ENCODE measurements at places on chromosomes 6 and 20.

- no peak for DNase-seq
Measured at GRCh38 chr6:85449388-85449817, 480 bp upstream of the NT5E start.

DNA sequence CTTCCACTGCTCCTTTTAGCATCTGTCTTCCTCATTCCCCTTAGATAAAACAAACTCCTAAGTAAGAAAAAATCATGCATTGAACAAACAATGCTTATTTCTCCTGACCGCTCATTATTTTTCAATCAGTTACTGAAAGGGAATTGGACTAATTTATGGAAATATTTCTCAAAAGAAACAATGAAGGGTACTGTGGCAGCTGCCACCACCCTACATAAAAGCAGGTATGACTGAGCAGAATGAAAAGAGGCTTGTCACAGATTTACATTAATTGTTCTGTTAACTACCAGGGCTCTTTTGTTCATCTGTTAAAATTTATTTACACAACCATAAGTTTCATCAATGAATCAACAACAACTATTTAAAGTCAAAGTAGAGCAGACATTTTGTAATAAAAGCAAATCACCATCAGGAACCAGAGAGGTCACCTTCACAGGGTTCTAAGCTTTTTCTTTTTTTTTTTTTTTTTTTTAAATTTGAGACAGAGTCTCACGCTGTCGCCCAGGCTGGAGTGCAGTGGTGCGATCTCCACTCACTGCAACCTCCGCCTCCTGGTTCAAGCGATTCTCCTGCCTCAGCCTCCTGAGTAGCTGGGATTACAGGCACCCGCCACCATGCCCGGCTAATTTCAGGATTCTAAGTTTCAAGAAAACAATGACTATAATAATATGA lies 204.0 kb downstream of the PTPRK start:
- DNase-seq = no peak

- DNase-seq = no peak
Measured at GRCh38 chr6:128597004-128597403, 76.6 kb upstream of the PTPRK start.

- no peak for DNase-seq
Measured at GRCh38 chr6:3788408-3789017, 37.0 kb upstream of the PXDC1 start.

DNA sequence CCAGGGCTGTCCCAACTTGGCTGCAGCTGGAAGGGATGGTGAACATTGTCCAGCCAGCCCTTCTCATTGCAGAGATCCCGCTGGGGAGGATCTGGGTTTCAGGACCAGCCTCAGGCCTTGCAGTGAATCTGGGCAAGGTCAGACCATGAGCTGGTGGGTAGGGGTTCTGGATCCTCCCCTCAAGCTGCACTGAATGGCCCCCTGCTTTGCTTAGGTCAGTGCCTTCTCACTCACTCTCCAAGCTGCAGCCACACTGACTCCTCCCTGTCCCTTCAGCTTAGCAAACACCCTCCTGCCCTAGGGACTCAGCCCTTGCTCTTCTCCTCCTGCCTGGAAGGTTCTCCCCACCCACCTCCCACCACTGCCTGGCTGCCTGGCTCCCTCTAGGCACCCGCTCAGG lies 95.3 kb upstream of the KCNG1 start:
- DNase-seq = no peak

DNA sequence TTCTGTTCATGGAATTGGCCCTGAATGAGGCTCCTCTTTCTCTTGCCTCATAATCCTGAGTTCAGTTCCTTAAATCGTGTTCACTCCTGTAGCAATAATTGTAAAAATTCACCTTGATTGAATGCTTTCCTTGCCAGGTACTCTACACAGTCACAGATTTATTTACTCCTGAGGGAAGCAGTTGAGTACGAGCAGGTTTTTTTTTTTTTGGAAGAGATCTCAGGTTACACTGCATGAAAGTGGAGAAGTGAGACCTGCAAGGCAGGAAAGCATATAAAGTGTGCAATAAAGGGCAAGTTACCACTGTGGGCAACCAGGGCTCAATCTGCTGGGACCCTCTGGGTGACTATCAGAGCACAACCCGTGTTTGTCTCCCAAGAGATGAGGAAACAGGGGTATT lies 93.0 kb upstream of the DOK5 start:
- no peak for DNase-seq

GRCh38 chr20:57272883-57273535 lies 6.6 kb upstream of the BMP7 start:
- no peak for DNase-seq

- DNase-seq = no peak
Measured at GRCh38 chr6:10552270-10552810, 31.2 kb downstream of the GCNT2 start.

GRCh38 chr6:165959627-165960026 lies 208.0 kb downstream of the TBXT start:
- DNase-seq = no peak

DNA sequence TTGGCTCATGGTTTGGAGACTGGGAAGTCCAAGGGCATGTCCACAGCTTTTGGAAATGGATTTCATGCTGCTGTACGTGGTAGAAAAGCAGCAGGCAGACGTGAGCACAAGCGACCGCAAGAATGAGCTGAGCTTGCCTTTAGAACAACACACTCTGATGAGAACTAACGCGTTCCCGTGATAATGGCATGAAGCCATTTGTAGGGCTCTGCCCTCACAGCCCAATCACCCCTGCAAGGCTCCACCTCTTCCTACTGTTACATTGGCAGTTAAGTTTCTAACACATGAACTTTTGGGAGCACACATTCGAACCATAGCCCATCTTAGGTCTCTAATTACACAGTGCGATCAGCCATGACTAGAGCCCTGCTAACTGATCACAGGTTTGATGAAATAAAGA lies 107.5 kb upstream of the TMEM170B start:
- DNase-seq = no peak

GRCh38 chr20:59829054-59829785 lies 104.2 kb downstream of the SYCP2 start:
- no peak for DNase-seq

DNA sequence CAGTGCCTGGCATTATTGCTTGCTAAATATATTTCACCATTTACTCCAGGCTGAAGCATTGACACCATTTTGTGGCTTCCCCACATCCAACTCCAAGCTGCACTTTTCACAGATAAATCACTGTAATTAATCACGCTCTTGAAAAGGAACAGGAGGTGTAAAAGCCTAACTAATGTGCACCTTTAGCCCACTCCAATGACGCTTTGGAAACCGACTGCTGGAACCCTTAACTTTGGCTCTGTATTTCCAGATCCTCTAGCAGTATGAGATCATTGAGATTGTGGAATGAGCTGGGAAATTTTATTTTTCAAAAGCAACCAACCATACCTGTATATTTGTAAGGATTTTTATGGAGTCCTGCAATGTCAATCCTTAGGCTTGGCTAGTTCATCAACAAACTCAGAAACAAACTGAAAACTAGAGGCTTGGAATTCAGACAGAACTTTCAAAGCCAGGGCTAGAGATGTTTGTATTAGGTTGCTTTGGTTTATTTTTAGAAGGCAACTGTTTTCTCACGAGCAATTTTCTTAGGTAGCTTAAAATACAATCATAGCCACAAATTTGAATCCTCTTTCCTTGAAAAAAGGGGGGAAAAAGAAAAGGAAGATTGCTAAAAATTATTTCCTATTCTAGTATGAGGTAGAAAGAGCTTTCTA lies 52.8 kb upstream of the UTRN start:
- no peak for DNase-seq

- no peak for DNase-seq
Measured at GRCh38 chr6:110352563-110353262, 5.4 kb downstream of the METTL24 start.

DNA sequence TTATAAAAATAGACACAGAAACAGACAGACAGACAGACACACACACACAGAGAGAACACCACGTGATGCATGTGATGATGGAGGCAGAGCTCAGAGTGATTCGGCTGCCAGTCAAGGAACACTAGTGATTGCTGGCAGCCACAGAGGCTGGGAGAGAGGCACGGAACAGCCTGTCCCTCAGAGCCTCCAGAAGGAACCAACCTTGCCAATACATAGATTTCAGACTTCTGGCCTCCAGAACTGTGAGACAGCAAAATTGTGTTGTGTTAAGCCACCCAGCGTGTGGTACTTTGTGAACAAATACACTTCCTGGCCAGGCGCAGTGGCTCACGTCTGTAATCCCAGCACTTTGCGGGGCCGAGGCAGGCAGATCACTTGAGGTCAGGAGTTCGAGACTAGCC lies 9.5 kb upstream of the PARD6B start:
- DNase-seq = no peak

GRCh38 chr6:116309001-116309400 lies 29.3 kb upstream of the TSPYL1 start:
- DNase-seq = no peak

DNA sequence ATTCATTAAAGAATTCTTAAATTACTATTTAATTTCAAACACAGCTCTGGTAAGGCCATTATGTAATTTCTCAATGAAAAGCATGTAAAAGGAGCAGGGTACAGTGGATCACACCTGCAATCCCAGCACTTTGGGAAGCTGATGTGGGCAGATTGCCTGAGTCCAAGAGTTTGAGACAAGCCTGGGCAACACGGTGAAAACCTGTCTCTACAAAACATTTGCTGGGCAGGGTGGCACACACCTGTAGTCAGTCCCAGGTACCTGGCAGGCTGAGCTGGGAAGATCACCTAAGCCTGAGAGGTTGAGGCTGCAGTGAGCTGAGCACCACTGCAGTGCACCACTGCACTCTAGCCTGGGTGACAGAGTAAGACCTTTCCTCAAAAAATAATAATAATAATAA lies 37.4 kb downstream of the MDN1 start:
- DNase-seq = no peak

DNA sequence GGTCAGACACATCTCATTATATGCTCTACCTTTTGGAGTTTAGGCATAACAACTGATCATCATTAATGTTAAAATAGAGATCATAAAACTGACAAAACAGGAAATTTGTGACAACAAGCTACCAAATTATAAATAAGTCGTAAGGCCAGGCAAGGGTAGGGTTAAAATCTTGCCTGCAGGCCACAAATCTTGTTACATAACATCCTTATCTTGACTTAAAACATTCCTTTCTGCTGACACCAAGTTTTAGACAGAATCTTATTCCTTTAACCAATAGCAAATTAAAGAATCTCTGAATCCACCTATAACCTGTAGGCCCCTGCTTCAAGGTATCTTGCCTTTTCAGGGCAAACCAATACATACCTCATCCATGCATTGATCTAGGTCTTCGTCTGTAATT lies 32.5 kb upstream of the NKAIN2 start:
- no peak for DNase-seq

DNA sequence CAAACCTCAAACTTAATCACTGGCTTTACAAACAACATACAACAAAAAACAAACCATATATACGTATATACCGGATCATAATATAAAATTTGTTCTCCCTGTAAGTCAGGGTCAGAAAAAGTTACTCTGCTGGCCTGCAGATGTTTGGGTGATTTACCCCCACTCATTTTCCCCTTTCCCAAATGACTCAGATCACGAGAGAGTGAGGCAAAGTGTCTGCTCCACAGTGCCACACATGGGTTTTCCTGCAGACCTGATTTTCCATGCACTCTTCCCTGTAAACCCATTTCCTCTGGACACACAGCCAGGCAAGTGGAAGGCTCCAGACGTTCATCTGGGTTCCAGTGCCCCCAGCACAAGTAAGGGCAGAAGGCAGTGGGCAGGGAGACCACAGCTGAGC lies 23.5 kb downstream of the GFOD1 start:
- DNase-seq = no peak

DNA sequence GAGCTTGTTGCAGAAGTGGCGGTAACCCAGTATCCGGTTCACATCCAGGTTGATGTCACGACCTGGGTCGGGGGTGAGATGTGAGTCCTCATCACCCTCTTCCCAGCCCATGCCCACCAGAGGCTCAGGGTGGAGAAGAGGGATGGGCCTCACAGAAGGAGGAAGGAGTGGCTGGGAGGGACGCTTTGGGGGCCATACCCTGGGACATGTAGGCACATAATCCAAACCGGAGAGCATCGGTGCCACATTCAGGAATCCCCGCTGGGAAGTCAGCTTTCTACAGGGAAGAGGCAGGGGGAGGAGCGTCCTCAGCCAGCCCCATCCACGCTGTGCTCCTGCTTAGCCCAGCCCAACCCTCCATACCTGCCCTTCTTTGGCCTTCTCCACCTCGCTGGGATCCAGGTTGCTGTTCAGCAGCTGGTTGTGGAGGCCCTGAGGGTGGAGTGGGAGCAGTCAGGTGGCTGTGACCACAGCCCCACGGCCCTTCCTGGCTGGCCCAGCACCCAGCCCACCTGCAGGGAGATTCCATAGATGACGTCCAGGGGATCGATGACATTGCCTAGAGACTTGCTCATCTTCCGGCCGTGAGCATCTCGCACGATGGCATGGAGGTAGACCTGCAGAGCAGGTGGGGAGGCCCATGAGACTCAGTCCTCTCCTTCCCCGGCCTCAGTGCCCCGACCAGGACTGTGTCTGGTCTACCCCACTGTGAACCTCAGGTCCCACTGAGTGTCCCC lies 3.5 kb upstream of the VWA7 start:
- no peak for DNase-seq

DNA sequence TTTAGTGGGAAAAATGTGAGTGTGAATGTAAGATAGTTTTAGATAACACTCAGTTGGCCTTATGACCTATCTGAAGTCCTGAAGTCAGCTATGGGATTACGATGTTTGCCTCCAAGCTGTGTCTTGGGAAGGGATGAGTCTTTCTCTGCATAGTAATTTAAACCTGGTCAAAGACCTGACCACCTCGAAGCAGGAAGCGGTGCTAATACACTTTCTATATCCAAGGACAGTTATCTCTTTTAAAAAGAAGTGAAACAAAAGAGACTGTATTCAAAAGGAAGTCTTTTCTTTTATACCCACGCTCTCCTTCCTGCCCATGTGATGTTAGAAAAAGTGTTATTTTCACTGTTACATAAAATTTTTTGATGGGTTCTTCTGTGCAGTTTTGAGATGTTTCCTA lies 94.9 kb downstream of the JARID2 start:
- no peak for DNase-seq

DNA sequence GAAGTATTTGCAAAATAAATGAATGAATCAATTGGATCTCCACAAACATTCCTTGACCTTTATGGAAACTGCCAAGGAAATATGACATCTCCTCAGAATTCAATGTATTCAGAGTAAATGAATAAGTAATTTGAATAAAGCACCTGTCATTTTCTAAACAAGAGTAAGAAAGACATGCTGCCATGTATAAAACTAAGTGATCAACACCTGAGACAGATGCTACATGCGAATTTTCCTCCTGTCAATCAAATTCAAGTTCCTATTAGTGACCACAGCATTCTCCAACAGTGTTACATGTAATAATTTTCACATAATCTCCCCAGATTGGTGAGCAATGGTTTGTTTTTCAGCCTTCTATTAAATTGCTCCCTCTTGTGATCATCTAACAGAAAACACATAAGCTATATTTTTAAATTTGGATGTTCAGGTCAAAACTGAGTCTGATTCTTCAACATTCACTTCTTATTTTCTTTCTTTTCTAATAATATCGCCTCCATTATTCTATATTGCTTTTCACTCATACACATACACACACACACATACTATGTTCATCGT lies 163.2 kb upstream of the RNF217 start:
- no peak for DNase-seq

DNA sequence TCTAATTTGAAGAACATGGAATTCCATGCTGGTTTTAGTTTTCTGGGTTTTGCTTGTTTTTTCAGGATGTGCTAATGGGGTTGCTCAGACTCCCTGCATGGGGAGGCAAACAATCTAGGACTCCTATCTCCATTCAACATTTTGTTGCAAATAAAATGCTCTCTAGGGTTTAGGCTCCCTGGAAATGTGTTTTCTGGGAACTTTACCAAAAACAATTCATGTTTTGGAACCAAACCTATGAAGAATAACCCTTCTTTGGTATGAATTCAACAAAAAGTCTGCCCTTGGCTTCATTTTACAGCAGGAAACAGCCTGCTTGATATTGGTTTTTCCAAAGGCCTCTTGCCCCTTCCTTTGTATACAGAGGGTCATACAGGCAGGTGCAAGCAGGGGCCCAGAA lies 217.7 kb downstream of the FOXA2 start:
- no peak for DNase-seq

All from GOT3 (cell line).